NCI-H2081 (cell line): ENCODE measurements at places on chromosomes 2 and 18.
A peak's percentile ranks its signal among the peaks of the same experiment; 100 is the strongest.

- no peak for DNase-seq
Measured at GRCh38 chr2:78535395-78535794, 490.1 kb upstream of the REG3G start.

DNA sequence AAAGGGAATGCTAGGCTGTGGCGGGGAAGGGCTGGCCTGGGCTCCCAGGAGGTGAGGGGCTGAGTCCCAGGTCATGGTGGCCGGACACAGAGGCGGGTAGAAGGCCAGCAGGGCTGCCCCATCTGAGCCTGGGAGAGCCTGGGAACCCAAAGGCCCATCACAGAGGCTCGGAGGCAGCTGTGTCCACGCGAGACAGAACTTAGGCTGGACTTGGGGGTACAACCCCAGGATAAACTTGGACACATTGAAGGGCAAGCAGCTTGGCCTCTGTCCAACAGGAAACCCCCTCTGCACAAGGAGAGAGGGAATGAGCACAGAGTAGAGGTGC, 95.9 kb downstream of the ZFP36L2 start:
- no peak for DNase-seq

- DNase-seq: no peak
Measured at GRCh38 chr2:171754254-171754939, 67.1 kb downstream of the DYNC1I2 start.

- DNase-seq: peak; percentile 83
Measured at GRCh38 chr2:58614219-58614618, 373.1 kb upstream of the FANCL start.

- no peak for DNase-seq
Measured at GRCh38 chr2:182055993-182056392, 70.3 kb downstream of the PPP1R1C start.

DNA sequence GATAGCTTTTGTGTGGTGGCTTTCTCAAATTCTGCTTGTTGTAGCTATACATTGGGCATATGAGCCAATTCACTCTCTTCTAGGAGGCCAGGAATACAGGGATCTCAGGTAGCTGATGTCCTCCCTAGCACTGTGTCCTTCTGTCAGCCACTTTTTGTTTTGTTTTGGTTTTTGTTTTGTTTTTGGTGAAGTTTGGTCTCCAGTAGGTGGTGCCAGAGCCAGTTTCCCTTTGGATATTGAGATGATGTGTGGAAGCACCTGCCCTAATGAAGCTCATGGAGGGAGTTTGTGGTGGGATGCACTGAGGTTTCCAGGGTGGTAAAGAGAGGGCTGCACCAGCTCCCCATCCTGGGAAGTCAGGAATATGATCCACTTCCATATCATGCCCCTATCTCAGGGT, 100.5 kb upstream of the VWC2L start:
- DNase-seq: no peak

GRCh38 chr18:23963443-23964165, 51.0 kb upstream of the TTC39C start:
- DNase-seq: no peak

- DNase-seq: no peak
Measured at GRCh38 chr2:150099805-150100204, 387.7 kb downstream of the RND3 start.

DNA sequence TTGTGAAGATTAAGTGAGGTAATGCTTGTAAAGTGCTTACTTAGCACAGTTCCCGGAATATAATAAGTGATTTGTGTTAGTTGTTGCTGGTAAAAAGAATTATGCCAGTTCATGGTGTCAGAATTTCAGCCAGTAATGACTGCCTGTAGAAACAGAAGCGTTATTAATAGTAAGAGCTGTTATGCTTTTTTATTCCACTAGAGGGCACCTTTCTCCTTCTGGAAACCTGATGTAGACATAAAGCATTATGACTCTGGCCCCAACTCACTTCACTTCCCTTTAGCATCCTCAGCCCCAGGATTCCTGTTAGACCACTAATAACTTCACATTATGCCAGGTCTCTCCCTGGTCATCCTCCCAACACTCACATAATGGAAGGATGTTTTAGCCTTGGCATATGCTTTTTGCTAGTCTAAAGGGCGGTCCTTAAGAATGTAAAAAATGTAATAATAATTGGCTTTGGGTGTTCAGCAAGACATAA, 34.9 kb downstream of the C18orf54 start:
- DNase-seq: peak; percentile 55

DNA sequence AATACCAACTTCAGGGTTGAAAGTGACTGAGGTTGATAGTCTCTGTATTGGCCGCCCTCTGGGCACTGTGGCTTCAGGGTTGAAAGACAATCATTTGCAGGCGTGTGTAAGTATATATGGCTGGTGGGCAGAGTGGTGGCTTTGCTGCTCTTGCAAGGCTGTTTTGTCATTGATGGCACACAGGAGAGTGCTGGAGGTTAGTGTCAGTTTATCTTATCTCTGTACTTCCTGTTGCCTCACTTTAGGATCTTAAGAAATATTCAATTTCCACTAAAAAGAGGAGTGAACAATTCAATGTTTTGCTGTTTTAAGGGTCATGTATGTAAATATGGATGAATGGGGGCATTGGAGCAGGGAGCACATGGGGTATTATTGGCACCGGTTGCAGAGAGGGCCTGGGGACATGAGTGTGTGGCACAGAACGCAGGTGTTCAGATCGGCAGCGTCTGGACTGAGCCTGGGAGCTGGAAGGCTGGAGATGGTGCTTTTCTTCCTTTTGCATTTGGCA, 51.5 kb downstream of the NCK2 start:
- no peak for DNase-seq
